ENCODE measurements at places on chromosomes 11 and 22.

DNA sequence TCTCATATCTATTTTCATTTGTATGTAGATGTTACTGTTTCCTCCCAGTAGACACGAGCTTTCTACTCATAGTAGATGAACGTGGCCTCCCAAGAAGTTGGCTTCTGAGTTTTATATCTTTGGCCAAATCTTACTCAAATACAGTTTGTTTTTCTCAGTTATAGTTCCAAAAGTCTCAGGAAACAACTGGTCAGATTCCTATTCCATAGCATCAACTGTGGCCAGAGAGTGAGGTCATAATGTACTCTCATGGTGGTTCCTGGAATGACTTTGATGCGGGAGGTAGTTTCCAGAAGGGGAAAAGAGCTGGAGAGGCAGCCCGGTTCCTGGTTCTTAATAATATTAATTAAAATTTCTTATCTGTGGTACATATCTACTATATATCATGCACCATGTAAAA is 77.3 kb downstream of the SLC17A6 start:
- no peak for DNase-seq

DNA sequence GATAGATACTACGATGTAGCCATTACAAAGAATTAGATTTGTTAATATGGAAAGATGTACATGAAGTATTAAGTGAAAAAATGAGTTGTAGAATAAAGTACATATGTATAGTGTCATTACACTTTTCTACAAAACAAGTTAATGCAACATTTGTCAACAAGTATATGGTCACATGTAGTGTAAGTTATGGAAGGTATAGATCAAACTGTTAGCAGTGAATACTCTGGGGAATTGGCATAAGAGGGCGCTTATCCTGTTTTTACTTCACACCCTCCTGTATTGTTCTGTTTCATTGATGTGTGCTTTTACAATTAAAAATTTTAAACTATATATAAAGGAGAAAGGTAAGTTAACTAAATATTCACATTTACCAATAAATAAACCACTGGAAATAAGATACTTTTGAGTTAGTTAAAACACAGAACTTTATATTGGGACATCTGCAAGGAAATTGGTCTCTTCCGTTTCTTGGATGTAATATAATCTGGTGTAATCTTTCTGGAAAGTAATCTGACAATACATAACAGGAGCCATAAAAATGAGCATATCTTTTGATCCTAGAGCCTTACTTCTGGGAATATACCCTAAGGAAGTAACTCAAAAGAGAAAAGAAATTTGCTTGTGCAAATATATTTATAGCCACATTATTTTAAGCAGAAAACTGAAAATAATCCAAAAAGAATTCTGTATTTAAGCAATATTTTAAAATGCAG is 34.5 kb downstream of the CSTPP1 start:
- DNase-seq, result no peak

DNA sequence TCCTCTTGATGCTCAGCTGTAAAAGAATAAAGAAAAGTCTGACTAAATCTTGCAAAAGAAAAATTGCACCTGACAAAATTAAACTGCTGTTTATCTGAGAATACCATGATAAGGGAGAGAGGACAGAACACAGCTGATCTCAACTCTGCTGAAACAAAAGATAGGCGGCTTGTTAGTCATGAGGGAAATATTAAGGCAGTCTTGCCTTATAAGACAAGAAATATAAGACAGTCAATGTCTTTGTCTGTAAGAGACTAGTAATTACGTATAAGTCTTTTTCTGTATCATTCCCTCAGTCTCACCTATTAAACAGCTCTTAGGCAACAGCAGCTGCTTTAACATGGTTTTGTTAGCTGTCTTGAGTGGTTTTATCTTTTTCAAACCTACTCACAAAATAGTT is 296.6 kb downstream of the LUZP2 start:
- no peak for DNase-seq

DNA sequence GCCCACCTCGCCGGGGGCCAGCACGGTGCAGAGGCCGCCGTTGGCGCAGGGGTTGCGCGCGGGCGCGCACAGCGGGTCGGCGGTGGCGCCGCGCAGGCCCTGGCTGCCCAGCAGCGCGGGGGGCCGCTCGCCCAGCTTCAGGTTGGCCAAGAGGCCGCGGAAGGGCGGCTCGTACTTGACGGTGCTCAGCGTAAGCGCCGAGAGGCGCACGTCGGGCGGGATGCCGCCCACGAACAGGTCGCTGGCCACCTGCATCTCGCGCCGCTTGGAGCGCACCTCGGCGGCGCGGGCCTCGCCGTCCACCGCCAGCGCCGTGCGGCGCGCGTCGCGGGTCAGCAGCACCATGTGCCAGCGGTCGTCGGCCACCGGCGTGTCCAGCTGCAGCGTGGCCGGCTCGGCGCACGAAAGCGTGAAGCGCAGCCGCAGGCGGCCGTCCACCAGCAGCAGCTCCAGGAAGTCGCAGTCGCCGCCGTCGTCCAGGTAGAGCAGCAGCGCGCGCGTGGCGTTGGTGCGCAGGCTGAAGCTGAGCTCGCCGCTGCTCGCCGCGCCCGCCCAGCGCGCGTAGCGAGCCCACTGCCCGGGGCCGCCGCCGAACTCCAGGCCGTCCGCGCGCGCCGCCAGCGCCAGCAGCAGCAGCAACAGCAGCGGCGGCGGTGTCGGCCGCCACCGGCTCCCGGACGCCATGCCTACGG is 9.8 kb downstream of the NRXN2 start:
- DNase-seq, result peak; percentile 28

DNA sequence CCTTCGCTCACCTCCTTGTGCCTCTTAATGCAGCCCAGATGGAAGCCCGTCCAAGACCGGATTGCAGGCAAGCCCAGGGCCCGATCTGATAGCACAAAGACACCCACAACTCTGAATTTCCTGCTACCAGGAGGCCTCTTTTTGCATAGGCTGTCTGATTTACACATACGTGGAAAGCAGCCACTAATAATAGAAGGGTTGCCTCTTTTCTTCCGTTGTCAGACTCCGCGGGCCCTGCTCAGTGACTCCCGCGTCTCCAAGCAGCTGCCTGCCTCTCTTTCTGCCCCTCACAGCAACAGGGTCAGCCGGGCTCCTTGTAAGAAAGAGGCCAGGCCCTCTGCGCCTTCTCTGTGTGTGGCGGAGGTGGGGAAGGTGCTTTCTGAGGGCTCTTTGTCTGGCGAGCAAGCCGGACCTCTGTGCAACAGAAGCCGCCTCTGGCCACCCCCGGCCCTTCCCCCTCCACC is 26.7 kb downstream of the FLI1 start:
- no peak for DNase-seq

- peak; percentile 93 for DNase-seq
Measured at GRCh38 chr11:119666463-119667131, 62.4 kb downstream of the NECTIN1 start.

DNA sequence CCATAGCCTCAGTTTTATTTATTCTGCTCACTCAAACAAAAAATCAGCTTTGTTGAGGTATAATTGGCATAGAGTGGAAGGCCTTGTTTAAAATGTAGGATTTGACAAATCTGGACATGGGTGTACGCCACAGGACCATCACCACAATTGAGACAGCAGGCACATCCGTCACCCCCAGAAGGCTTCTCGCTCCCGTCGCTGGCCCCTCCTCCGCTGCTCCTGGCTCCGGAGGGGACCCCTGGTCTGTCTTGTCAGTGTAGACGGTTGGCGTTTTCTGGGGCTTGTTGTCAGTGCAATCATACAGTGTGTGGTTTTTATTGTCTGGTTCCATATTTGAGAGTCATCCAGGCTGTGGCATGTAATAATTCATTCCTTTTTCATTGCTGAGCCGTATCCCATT is 97.6 kb downstream of the KCNQ1 start:
- no peak for DNase-seq

DNA sequence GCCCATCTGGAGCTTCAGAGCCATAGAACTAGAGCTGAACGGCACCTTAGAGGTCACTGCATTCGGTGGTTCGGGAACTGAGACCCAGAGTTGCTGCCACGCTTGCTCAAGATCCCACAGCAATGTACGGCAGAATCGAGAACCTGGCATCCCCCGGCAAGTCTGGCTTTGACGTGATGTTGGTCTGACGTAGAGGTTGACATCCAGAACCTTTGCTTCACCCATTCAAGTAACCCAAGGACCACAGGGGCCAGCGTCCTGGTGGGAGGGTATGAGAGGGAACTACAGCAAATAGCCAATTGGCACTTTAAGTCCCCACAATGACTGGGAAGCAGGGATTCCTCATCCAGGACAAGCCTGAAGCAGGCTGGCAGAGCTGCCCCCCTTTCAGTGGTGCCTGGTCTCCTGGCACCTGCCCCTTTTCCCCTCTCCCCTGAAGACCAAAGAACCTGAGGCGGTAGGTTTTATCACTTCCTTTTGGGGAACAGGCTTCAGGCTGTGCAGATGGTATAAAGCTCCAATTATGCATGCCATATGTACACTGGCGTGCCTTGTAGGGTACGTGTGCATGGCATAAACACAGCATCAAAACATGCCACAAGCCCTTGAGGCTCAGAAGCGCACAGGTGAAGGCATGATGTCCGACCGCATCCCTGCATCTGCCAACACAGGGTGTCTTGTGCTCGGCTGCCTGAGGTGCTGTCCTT is 15.3 kb upstream of the TEF start:
- DNase-seq, result no peak

GRCh38 chr11:71843858-71844257 is 10.9 kb downstream of the DEFB108B start:
- no peak for DNase-seq

DNA sequence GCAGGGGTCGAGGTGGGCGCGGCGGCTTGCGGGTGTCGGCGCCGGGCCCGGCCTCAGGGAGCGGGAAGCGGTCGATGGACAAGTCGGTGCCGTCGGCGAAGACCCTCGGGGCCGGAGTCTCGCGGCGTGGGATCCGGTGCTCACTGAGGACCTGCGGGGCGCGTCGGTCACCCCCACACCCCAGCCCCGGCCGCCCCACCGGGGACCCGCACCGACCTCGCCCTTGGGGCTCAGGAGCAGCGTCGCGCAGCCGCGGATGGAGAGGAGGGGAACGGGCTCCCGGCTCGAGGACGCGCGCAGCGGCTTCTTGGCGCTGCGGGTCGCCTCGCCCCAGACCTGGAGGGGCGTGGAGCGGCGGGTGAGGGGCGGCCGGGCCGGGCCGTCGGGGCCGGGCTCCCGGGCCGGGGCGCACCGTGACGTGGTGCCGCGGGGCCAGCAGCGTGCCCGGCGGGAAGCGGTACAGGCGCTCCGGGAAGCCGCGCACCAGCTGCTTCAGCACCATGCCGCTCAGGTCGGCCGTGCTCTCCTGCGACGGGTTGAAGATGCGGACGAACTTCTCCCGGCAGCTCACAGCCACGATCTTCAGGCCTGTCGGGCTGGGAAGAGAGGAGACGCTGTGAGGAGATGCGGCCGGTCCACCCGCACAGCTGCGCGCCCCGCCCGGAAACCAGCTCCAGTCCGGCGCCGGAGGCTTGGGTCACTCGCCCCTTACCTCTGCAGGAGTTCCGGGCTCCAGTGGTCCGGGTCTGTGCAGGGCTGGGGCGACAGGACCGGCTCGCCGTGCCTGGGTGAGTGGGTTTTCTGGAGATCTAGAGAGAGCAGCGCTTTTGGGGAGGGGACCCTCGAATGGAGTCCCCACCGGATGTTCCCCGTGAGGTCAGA is 4.5 kb downstream of the LMNTD2 start:
- no peak for DNase-seq

GRCh38 chr11:132264616-132265015 is 894.2 kb downstream of the NTM start:
- no peak for DNase-seq

DNA sequence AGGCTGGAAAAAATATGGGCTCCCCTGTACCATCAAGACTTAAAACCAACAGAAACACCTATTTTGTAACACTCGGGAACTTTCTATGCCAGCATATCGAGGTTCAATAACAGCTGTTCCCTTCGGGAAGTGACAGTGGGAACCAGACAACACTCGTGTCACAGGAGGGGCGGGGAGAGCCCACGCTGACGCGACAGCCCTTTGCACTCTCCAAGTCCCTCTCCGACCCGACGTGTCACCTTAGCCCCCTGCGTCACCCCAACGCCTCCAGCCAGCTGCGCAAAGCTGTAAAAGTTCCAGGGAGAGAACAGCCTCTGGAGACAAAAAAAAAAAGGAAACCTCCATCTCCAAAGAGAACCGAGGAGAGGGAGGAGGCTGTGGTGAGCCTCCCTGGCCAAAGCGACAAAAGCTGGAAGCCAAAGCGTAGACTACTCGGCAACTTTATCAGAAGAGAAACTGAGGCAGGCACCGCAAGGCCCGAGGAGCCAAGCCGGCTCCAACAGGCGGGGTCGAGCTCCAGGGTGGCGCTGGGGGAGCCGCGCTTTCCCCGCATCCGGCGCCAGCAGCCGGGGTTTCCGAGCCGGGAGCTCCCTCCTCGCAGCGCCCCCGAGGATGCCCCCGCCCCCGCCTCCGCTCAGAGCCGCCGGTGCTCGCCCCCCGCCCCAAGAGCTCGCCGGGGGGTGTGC is 751 bp downstream of the ARFGAP3 start:
- DNase-seq, result peak; percentile 47

Measured in GM03348 (cell line).